ENCODE measurements at places on chromosomes 5 and 9.
A peak's percentile ranks its signal among the peaks of the same experiment; 100 is the strongest.

GRCh38 chr5:167813389-167813788 is 478.1 kb upstream of the WWC1 start:
- DNase-seq, result no peak

DNA sequence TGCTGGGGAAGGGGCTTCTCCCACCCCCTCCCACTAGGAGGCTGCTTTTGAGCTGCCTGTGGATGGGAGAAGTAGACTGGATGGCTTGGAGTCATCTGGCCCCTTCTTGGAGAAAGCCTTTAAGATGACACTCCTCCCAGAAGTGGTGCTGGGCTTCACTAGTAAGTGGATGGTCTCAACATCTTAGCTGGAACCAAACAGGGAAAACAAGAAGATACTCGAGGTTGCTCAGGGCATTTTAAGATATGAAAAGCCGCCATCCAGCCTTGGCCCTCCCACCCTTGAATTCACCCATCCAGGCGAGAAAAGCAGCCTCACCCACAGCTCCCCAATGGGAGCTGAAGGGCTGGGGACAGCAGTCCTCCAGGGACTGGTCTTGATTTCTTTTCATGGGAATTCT is 7.8 kb upstream of the SMIM32 start:
- no peak for DNase-seq

DNA sequence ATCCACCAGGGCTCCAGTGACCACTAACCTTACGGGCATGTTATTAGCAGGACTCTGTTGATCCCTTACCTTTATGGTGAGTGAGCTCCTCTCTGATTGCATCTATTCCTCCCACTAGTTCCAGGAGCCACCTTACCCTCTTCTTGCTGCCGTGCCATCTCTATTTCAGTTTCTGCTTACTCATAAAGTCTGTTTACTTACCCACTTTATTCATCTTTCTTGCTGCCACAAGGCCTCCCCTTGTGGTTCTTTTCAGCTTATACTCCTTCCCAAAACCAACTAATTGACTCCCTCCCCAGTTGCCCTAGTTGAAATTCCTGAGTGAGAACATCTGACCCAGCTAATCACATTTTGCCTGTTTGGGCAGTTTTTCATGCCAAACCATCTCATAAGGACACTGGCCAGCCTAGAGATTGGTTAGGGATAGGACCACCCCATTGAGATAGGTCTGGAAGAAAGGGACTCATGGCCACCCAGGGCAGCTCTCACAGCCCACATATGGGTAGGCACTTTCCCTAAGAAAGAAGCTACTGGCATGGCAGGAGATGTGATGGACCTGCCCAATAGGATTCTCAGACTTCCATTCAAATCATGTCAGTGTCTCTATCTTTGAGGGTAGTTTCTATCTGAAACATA is 412.7 kb downstream of the EFNA5 start:
- DNase-seq, result no peak

- no peak for DNase-seq
Observed at GRCh38 chr9:99349870-99350269, 127.8 kb downstream of the SEC61B start.

GRCh38 chr5:143550986-143551630 is 147.6 kb upstream of the NR3C1 start:
- DNase-seq, result no peak

GRCh38 chr5:54390015-54390414 is 65.5 kb upstream of the HSPB3 start:
- DNase-seq, result peak; percentile 97

GRCh38 chr5:10351199-10351905 is 2.1 kb upstream of the MARCHF6 start:
- DNase-seq, result no peak

- no peak for DNase-seq
Observed at GRCh38 chr9:5825223-5825622, 7.7 kb downstream of the ERMP1 start.

DNA sequence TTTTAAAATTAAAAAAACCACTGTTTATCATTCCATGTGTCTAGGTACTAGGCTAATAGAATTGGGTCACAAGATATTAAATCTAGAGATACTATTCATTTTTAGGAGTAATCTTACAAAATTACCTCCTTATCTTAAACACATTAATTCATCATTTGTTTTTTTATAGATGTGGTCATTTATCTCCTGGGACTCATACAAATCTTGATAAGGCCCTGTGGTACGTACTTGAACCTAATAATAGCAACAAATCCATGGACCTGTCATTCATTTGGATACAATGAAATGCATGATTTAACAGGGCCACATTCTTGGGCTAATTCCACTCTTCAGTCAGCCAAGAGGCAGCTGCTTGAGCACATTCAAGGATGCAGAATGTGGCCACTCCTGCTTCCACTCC is 66.4 kb upstream of the MARCHF11 start:
- DNase-seq, result no peak

DNA sequence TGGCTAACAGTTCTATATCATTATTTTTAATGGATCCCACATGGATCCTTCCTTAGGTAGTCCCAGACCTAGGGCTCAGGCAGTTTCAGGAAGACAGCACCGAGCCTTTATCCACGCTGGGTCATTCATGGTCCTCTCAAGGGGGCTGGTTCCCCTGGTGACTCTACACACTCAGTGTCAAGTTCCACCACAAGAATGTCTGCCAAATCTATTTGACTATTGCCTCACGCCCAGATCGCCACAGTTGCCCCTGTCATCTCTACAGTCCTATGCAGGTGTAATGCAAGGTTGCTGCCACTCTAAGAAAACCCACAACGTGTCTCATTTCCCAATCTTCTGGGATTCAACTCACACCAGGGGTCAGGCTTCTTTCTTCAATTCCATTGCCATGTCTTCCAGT is 8.0 kb upstream of the ZNF366 start:
- DNase-seq, result no peak

DNA sequence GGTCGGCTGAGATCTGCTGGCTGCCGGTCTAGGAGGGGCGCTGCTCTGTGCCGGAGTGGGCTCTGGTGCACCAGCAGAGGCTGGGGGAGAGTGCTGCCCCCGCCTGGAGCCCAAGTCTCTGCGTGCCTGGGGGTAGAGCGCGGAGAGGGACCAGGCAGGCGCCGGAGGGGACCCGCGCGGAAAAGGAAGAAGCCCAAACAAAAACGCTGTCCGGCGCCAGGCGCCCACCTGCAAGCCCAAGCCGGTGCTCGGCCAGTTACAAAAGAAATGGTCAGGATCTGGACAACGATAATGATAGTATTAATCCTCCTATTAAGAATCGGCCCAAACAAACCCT is 571 bp upstream of the S1PR3 start:
- no peak for DNase-seq

DNA sequence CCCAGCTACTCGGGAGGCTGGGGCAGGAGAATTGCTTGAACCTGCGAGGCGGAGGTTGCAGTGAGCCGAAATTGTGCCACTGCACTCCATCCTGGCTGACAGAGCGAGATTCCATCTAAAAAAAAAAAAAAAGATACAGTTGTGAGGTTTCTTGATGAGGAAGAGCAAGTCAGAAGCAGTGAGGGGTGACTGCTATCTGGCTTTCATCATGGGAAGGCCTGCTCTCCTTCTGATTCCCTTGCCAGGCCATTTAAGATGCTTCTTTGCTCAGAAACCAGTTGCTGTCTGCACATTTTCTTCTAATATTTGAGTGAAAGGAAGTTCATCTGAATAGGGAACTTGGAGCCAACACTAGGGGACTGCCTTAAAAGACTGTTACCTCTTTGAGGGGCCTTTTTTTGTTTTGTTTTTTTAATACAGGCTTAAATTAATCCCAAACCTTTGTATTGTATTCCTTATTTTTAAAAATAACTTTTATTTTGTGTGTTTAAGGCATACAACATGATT is 201.9 kb downstream of the ARHGAP26 start:
- no peak for DNase-seq

DNA sequence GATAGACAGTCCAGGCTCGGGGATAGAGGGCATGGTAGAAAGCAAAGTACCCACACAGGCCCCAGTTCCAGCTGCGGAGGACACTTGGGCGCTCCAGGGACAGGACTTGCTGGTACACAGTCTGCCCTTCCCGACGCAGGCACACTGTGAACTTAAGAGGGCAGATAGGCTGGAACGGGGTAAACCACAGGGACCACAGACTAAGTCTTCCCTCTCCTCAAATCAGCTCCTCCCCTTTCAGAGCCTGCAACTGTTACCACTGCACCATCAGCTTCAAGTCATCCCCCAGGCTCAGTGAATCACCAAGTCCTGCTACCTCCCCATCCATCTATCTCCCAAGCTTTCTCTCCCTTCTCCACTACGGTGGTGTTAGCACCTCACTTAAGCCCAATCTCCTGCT is 7.3 kb downstream of the GBA2 start:
- no peak for DNase-seq

- DNase-seq, result no peak
Observed at GRCh38 chr5:72383726-72384125, 63.6 kb downstream of the PTCD2 start.

GRCh38 chr9:106420511-106420944 is 442.4 kb upstream of the ZNF462 start:
- DNase-seq, result no peak

GRCh38 chr5:173662581-173663351 is 46.3 kb upstream of the BOD1 start:
- DNase-seq, result no peak

DNA sequence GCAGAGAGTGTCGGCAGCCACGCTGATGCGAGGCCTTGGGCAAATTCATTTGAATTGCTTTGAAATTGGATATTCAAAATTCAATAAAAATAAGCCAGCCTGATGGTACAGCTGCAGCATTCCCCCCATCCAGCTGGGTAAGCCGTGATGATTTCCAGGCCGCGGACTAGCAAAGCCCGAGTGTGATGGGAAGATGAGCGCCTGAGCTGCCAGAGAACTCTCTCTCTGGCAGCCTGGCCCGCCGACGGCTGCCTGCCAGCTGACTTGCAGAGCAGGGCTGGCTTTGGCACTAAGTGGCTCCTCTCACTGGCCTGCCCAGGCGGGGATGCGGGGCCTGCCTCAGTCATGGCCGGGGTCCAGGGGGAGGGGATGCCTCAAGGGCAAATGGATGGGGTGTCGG is 268.3 kb upstream of the WWC1 start:
- no peak for DNase-seq

DNA sequence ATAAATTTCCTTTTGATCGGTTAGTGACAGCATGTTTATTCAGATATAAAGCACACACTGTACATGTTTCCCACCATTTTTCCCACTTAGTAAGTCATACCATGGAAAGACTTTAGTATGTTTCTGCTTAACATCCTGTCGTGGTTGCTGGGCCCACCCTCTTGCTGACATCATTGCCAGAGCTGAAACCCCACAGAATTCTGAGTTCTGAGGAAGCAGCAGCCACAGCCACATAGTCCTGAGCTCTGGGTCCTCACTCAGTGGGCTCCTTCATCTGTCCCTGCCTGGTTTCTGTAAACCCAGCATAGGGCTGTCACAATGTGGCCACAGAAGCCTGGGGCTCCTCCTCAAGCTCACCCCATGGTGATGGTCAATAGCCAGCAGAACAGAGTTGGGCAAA is 441.5 kb downstream of the ENC1 start:
- no peak for DNase-seq

GRCh38 chr9:94554439-94555331 is at the start of gene PCAT7:
Gene PCAT7 (plus strand): TSS chr9:94555083.
- peak; percentile 68 for DNase-seq

- no peak for DNase-seq
Observed at GRCh38 chr5:78782728-78783127, 134.2 kb upstream of the LHFPL2 start.

- no peak for DNase-seq
Observed at GRCh38 chr5:38666668-38667498, 110.4 kb upstream of the LIFR start.

DNA sequence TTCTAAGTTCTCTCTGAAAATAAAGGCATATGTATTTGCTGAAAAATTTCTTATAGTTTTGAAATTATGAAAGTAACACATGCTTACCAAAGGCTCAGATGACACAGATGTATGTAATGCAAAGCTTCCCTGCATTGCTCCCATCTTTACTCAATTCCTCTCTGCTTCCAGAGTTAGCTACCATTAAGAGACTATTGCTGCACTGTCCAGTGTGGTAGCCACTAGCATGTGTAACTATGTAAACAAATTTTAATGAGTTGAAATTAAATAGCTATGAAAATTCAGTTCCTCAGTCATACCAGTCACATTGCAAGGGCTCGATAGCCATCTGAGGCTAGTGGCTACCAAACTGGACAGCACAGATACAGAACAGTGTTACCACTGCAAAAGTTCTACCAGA is 17.9 kb downstream of the FRMD3 start:
- DNase-seq, result no peak

- no peak for DNase-seq
Observed at GRCh38 chr9:84598921-84599636, 70.5 kb upstream of the NTRK2 start.

DNA sequence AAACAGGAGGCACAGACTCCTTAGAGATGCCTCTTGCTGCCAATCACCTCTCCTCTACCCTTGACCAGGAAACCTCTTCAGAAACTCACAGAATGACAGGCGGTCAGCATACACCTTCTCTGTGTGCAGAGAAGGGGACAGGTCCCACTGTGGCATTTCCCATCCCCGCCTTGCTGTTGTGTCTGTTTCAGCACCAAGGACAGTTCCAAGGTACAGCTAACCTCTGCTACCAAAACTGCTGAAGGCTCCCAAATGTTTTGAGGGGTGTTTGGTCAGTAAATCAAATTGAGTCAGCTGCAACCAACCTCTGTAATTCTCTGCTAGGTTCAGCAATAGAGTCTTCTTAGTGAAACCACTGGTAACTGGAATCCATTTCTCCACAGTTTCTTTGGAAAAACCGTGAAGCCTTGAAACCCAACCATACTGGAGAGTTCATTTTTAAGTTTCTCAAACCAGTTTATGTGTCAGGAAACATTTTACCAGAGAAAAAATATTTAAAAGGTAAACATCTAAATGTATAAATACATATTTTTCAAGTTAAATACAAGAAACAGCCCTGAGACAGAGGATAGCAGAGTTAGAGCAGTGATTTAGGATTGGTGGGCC is 122.0 kb downstream of the DRD1 start:
- no peak for DNase-seq

- DNase-seq, result no peak
Observed at GRCh38 chr5:114649878-114650277, 288.0 kb downstream of the KCNN2 start.

DNA sequence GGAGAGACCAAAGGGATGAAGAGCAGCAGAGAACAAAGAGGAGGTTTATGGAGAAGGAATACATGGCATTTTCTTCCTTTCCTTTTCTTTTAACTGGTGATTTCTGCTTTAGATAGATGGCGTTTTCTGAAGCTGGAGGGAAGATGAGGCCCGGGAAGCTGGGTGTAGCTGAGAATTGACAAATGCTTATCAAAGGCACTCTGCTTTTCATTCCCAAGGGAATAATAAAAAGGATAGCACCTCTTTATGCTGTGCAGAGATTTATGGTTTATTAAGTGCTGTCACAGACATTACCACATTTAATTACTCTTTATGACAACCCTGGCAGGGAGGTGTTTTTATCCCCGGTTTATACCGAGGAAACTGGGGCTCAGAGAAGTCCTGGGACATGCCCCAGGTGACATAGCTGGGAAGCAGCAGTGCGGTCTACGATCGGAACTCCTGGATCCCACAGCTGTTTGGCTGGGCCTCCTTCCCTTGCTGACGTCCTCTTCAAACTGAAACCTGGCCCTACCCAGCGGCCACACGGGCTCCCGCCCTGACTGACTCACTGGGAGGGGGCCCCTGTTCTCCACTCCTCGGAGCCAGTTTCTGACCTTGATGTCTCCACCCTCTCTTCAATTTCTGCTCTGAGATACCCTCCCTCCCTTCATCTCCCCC is 8.2 kb upstream of the EPB41L4B start:
- no peak for DNase-seq

- DNase-seq, result no peak
Observed at GRCh38 chr5:170151097-170151831, 45.6 kb downstream of the FOXI1 start.

Measured in NCI-H2171 (cell line).